ENCODE measurements at places on chromosomes 7 and 10. TPM values are rescaled to one million over a fixed set of nuclear protein-coding genes. Genes with fewer than 3 reads are reported as not detected.
A peak's percentile ranks its signal among the peaks of the same experiment; 100 is the strongest.

DNA sequence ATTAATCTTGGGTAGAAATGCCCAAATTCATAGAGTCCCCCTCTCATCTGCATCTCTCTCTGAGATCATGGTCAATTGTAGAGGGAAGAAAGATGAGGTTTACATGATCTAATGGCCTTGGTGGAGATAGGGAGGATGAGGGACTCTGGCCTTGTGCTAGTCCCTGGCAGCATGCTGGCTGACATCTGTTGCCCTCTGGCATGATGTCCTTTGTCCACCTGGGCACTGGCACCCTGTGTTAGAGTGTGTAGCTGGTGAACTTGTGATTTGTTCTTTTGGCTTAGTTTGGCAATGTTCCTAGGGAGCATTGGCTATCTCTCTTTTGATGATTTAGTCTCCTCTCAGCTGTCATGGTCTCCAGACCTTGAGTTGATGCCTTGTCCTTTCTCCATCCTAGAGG is 103.2 kb downstream of the DYNC1I1 start:
- DNase-seq: no peak

Gene RASSF4
- 19.7 TPM for total RNA-seq

- DNase-seq: no peak
Observed at GRCh38 chr7:30148951-30149459, 14.2 kb downstream of the MTURN start.

Gene LDB3
- 1.1 TPM for total RNA-seq

DNA sequence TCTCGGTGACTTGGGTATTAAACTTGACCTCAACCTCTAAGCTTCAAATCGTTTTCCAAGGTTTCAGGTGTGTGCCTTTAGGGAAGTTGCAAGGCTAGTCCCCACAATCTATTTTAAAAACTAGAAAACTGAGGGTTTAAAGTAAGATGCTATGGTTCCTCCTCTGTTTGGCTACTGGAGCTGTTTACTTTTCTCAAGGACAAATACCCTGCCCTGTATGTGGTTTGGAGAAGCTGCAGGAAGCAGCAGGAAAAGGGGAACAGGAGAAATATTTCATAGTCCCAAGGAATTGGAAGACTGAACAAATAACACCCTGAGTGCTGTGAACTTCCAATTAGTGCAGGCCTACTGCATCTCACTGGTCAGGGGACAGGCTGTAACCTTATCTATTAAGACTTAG is 135.9 kb downstream of the NRP1 start:
- DNase-seq: no peak

DNA sequence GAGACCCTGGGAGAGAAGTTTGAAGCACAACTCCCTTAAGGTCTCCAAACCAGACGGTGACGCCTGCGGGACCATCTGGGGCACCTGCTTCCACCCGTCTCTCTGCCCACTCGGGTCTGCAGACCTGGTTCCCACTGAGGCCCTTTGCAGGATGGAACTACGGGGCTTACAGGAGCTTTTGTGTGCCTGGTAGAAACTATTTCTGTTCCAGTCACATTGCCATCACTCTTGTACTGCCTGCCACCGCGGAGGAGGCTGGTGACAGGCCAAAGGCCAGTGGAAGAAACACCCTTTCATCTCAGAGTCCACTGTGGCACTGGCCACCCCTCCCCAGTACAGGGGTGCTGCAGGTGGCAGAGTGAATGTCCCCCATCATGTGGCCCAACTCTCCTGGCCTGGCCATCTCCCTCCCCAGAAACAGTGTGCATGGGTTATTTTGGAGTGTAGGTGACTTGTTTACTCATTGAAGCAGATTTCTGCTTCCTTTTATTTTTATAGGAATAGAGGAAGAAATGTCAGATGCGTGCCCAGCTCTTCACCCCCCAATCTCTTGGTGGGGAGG is 10.8 kb downstream of the SERPINE1 start:
- no peak for DNase-seq

Gene PPP1R3A
- not detected for total RNA-seq

DNA sequence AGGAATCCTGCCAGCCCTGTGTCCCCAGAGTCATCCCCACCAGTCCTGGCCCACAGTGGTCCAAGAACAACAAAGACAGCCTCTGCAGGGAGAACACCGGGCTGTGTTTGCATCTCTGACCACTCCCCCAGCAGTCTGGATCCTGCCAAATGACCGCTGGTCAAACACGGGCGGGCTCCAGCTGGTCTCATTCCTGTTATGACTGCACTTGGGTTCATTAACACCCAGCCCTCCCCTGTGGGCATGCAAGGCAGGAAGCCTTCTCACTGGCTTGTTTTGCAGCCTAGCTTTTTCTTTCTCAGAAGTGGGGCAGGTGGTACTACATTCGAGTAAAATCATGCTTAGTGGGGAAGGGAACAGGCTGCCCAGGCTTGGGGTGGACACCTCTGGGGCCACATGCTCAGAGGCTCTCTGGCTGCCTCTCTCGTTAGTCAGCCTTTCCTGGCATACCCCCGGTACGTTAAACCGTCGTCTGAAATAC is 190.0 kb downstream of the PLXNA4 start:
- no peak for DNase-seq

GRCh38 chr10:107480781-107481180 is 316.3 kb upstream of the SORCS1 start:
- no peak for DNase-seq

- DNase-seq: no peak
Observed at GRCh38 chr7:122702872-122703510, at the start of gene RNF148. Gene RNF148 (minus strand): TSS chr7:122702922. CDS start chr7:122702750, 172 bp downstream.

DNA sequence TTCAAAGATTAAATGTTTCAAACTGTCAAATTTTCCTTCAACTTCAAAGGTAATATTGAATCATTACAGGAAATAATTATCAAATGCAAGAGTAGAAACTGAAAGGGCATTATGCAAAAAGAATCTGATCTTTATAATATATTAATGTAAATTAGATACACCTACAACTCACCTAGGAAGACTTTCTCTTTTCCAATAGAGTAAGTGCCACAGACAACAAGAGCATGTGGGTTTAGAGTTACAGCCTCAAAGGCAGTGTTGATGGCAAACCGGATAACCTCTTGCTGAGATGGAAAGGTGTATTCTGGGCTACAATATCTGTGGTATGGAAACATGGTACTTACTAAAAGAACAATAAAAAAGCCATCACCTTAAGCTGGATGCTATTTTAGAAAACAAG is 11.7 kb downstream of the DCLRE1A start:
- no peak for DNase-seq

DNA sequence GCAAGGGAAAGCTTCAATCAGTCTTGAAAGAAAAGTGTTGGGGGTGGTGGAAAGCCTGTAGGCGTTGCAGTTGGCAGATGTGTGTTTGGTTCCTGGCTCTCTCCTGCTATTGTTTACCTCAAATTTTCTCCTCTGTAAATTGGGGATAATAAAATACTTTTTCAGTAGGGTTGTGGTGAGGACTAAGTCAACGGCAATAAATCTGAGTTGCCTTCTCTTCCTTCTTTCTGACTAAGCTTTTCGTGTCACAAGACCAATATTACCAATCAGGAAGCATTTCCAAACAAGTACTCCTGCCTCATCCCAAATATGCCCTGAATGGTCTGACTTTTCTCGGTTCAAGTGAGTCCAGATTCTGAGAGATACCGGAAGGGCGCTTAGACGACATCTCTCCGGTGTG is 54.0 kb downstream of the CREB5 start:
- no peak for DNase-seq

Gene ADCYAP1R1
- not detected for total RNA-seq

DNA sequence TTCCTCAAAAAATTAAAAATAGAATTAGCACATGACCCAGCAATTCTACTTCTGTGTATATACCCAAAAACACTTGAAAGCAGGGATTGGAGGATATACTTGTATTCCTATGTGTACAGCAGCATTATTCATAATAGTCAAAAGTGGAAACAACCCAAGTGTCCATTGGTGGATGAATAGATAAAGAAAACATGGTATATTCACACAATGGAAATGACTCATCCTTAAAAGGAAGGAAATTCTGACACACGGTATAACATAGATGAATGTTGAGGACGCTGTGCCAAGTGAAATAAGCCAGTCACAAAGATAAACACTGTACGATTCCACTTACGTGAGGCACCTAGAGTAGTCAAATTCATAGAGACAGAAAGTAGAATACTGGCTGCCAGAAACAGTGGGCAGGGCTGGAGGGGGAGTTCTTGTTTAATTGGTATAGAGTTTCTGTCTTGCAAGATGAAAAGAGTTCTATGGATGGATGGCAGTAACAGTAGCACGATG is 26.6 kb upstream of the KAT6B start:
- peak; percentile 59 for DNase-seq

- DNase-seq: no peak
Observed at GRCh38 chr7:113071465-113071864, 15.2 kb downstream of the GPR85 start.
